Femur (tissue), 1 donor: ENCODE measurements at places on chromosomes 1 and 21.
A peak's percentile ranks its signal among the peaks of the same experiment; 100 is the strongest.

- DNase-seq, result no peak
Observed at GRCh38 chr1:64038965-64039364, 164.5 kb upstream of the UBE2U start.

DNA sequence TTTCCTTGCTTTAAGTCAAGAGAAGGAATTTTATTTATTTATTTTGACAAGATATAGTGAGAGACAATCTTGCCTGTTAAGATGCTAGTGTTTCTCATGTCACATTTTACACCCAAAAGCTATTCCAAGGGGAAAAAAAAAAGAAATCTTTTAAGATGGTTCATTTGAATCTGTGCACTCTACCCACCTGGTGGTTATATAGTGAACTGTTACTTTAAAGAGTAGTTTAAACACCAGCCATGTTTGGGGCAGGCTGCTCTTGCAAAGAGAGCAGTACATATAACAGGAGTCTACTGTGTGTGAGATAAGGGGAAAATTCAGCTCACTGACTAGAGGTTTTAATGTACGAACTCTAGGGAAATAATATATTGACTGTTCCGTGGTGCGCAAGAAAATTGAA lies 3.3 kb upstream of the ELAVL4 start:
- DNase-seq, result no peak

DNA sequence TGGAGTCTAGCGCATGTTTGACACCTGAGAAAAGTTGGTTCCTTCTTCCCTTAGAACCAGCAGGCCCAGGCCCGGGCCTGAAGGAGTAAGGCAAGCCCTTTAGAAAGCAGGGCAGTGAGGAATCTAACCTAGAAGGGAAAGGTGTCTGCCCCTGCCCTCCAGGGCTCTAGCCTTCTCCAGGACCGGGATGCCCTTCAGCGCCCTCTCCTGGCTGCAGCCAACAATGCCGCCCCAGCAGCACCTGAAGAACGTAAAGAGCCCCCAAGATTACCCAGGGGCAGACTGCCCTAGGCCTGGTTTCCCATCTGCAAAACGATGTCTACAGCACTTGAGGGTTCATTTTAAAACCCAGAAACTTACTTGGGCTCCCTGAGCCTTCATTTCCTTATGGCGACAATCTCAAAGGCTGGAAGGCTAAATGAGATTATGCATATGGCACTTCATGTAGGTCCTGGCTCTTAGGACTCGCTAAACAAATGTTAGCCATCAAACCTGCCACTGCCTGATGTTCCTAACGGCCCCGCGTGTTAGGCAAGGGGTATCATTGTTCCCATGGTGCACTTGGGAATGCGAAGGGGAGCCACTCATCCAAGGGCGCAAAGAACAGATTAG lies 106.7 kb upstream of the KLHDC7A start:
- no peak for DNase-seq

DNA sequence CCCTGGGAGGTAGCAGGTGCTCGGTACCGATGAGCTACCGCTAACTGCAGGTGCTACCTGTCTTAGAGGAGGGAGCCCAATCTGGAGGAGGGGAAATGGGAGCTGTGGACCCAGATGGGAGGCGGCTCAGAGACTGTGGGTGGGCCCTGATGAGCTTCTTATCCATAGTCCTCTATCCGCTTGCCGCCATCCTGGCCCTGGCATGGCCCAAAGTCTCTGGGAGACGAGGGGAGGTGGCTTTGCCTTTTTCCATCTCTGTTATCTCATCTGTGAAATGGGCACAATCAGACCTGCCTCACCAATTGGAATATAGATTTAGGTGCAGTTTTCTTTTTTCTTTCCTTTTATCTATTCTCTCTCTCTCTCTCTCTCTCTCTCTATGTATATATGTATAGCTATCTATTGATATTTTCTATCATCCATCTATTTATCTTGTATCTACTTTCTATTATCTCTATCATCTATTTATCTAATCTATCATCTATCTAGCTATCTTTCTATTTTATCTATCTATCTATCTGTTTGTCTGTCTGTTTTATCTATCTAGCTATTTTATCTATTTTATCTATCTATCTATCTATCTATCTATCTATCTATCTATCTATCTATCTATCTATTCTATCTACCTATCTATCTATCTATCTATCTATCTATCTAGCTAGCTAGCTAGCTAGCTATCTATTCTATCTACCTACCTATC lies 16.5 kb downstream of the TNFRSF1B start:
- no peak for DNase-seq

GRCh38 chr1:110370827-110371226 lies 20.0 kb downstream of the SLC16A4 start:
- no peak for DNase-seq

DNA sequence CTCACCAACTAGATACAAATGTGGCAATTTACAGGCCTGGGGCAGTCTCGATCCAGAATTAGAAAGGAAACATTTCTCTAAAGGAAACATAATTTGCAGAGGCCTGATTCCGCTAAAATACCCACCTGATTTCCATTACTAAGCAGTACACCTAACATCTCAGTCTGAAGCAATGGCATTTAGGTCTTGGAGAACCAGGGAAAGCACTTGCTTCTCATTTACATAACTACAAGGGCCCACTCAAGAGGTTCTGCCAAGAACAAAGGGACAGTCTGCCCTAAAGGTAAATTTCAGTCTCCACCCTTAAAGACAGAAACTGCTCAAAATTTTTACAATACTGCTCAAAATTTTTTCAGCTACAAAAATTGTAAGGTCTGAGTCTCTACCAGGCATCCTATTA lies 123.7 kb upstream of the GJB5 start:
- no peak for DNase-seq

GRCh38 chr1:213693864-213694263 lies 293.9 kb upstream of the PROX1 start:
- no peak for DNase-seq

GRCh38 chr1:218705911-218706893 lies 361.1 kb downstream of the TGFB2 start:
- peak; percentile 66 for DNase-seq

- DNase-seq, result no peak
Observed at GRCh38 chr1:97816927-97817326, 103.9 kb downstream of the DPYD start.

DNA sequence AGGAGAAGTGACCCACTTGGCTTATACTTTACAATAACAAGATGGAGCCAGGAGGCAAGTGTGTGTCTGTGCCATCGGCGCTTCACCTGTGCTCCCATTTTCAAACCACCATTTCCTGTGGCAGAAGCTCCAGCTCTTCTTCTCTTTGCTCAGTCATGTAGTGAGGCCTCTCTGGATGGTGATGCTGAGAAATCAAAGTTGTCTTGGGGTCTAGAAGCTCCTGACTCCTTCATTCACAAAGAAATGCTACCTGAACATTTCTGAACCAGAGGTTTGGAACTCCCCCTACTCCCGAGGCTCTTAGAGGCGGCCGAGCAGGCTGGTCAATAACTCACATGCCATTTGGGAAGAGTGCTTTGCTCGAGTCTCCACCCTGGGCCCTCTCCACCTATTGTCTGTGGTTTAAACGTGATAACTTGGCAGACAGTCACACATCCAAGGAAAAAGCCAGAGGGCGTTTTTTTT lies 18.0 kb downstream of the SLAMF1 start:
- no peak for DNase-seq

DNA sequence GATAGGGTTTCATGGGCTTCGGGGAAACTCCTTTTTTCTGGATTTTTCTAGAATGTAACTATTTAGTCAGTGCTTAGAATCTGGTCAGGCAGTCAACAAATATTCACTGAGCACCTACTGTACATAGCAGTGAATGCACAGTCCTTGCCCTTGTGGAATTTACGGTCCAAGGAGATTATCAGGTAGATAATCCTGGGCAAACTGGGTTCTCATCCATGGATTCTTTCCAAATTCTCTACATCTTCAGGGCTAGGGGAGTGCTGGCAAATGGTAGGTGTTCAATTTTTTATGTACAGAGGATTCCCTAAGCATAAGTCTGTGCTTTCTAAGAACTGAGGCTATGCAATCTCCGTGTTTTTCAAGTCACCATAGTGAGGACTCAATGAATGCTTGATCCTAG lies 140.7 kb upstream of the CD34 start:
- no peak for DNase-seq

DNA sequence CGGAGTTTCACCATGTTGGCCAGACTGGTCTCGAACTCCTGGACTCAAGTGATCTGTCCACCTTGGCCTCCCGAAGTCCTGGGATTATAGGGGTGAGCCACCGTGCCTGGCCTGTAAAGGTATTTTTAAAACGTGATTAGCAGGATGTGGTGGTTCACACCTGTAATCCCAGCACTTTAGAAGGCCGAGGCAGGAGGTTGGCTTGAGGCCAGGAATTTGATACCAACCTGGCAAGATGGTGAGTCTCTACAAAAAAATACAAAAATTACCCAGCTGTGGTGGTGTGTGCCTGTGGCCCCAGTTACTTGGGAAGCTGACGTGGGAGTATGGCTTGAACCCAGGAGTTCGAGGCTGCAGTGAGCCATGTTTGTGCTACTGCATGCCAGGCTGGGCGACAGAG lies 43.3 kb upstream of the SOD1 start:
- DNase-seq, result no peak

DNA sequence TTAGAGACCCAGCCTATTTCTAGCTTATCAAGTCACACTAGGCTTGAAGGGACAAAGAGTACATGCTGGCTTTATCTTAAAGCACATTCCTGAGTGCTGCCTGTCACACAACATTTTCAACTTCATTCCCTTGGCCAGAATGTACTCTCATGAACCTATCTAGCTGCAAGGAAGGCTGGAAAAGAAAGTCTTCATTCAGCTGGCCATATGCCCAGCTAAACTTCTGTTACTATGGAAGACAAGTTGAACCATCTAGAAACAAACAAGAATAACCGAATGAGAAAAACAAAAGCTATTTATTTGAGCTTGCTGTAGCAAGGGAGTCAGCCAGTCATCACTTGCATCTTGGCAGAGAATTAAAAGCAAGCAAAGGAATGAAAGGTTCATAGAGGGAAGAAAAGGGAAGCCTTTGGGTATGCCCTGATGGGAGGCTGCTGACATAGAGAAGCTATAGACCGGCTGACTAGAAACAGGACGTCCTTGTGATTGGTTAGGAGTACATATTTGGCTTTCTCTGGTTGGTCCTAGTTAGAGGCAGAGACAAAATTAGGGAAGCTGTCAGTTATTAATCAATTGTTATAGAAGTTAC lies 108.4 kb downstream of the NEK7 start:
- no peak for DNase-seq

DNA sequence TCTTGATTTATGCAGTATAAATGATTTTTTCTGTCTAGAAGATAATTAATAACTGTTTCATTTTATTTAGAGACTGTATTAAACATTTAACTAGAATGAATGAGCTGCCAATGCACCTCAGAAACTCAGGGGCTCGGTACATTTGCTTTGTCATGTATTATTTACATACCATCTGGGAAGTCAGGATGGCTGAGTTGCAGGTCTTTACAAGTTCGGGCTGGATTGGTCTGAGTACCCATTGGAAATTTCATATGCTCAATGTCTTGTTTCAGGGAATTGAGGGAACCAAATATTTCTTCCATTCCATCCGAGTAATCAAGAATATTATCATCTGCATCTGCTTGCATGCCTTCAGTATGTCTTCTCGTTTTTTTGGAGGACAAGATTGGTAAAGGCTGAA lies 221.7 kb downstream of the COL11A1 start:
- no peak for DNase-seq

DNA sequence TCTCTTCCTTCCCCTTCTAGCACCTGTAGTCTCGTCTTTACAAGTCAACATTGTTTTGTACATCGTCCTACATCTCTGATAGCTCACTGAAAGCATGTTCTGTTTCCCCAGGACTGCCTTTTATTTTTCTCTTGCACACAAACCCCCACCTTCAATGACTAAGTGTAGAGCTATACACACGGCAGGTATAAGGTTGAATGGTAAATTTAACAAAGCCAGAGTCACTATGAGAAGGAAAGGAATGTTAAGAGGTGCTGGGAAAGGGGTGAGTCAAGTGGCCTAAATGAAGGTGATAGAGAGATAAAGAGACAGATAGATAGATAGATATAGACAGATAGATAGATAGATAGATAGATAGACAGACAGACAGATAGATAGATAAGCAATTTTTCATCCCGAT lies 134.3 kb upstream of the ATP1B1 start:
- DNase-seq, result no peak

DNA sequence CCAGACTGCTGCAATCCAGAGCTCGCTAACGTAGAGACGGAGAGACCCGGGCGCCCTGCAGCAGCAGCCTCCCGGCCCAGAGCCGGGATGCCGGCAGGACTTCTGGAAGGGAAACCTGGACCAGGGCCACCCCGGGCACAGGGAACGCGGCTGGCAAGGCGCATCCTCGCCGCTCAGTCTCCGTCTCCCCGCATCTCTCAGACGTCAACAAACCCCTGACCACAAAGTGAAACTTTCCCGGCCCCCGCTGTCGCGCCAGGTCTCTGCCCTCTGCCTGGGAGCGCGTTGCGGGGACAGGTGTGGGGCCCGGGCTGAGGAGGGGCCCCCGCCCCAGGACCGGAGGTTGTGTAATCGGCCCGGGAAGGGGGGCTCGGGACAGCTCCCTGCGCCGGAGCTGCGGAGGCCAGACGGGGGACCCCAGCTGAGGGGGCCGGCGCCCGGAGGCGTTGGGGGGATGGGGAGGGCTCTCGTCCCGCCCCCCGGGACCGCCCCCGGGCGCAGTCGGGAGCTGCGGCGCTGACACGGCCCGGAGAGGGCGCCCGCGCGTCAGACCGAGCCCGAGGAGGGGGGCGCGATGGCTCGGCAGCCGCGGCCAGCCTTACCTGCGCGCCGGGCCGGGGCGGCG lies 116.6 kb upstream of the HIVEP3 start:
- DNase-seq, result peak; percentile 76

DNA sequence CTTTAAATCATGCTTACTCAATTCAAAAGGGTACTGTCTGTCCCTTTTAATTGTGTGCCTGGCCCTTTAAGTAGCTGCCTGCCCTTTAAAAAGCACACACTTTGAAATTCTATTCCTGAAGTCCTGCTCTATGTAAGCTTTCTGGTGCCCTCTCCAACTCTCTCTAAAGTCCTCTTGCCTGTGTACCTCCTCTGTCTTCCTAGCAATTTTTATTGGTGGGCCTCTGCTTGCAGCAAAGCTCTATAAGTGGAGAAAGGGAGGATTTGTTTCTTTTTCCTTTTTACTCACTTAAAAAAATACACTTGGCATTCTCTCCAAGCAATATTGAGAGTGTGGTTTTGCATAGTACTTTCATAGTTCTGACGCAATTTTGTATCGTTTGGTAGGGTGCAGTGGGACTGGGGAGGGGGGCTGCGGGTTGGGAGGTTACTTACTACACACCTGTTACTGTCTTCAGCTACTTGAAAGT lies 135.4 kb downstream of the LMO4 start:
- no peak for DNase-seq

- peak; percentile 60 for DNase-seq
Observed at GRCh38 chr21:26057477-26058170, 112.9 kb downstream of the APP start.

DNA sequence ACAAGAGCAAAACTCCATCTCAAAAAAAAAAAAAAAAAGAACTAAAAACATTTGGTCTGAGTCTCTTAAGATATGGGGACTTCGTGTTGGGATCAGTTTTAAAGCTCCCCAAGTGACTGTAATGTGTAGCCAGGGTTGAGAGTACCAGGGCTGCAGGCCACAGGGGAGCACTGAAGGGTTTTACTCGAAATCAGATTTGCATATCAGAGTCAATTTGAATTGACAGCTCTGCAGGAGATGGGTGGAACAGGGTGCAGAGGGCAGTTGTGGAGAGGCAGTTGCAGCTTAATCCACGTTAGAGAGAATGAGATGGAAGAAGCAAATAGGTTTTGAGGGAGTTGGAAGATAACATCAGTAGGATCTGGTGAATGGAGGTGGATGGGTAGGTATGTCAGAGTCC lies 20.6 kb upstream of the ELOA start:
- DNase-seq, result no peak
